ENCODE measurements at places on chromosomes 7 and 10.

- DNase-seq, result no peak
Measured at GRCh38 chr7:30572212-30572841, 22.4 kb upstream of the GARS1 start.

- DNase-seq, result no peak
Measured at GRCh38 chr10:95350830-95351228, 60.0 kb upstream of the PDLIM1 start.

DNA sequence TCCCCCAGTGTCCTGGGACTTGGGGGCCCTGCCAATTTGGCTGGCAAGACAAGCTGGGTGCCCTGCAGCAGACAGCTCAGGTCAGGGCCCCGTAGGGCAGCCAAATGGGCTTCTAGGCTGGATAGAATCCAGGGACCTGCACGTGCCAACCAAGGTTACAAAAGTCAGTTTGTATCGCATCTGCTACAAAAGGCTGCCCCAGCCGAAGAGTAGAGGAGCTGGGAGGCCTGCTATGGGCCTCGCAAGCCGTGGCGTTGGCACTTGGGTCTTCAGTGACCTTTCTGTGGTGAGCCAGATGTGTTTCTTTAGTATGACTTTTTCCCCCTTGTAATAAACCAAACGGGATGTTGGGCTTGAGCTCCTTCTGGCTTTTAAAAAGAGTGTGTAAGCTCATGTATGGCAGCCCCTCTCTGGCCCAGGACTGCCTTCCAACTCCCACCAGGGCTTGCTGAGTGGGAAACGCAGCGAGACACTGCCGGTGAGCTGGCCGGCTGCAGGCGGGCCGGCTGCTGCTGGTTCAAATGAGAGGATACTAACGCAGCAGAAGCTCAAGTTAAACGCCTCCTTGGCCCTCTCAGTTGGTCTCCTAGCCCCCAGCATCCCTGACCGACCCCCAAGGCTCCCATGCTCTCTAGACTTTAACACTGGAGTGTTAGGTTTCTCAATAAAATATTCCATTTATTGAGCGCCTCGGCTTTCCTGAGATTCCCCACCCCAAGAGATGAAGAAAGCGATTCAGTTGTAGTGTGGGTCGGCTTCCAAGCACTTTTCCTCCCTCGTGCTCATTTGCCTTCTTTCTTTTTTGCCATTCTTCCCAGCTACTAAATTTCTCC lies 3.1 kb upstream of the HOXA10 start:
- DNase-seq, result no peak

GRCh38 chr7:36820527-36821170 lies 96.4 kb upstream of the AOAH start:
- no peak for DNase-seq

GRCh38 chr7:88888684-88889083 lies 93.1 kb upstream of the TEX47 start:
- no peak for DNase-seq

GRCh38 chr10:19570120-19570519 lies 246.1 kb upstream of the PLXDC2 start:
- DNase-seq, result no peak

DNA sequence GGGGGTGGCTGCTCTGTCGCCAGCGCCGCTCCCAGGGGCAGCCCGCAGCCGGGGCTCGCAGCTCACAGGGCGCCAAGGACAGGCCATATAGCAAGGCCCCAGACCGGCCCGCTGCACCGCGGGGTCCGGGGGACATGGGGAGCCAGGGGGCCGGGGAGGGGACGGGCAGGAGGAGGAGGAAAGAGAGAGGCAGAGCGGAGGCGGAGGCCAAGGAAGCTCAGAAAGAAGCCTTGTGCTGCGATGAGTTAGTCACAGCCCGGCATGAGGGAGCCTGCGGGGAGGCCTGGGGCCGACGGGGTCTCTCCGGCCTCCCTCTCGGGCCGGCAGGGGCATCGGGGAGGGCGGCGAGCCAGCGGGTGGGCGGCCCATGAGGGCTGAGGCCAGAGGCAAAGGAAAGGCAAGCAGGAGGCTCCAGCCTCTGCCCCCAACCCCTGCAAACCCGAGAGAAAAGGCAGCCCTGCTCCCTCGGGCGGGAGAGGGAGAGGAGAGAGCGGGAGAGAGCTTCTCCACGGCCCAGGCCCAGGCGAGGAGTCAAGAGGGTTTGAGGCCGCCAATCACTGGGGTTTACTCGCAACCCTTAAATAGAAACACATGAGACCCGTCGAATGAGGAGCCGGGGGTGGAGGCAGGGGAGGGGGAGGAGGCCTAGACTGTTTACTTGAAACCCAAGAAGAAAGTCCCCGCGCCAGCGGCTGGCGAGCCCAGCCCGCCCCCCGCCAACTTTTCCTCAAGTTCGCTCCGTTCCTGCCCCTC lies 167.9 kb downstream of the NEURL1 start:
- no peak for DNase-seq

DNA sequence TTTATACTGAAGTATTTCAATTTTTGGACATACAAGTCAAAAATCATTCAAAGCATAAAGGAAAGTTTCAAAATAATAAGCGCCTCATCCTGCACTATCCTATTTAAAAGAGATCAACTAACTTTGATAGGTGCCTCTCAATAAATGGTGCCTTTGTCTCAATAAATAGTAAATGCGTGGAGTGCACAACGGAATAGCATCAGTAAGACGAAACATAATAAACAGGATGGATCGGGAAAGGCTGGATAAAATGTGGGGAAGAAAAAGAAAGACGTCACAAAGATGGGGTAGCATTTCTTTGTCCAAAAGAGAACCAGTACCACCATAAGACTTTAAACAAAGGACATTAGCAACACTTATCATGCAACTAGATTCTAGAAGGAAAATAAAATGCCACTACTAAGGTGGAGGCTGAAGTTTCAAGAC lies 571 bp upstream of the PRKAR2B start:
- no peak for DNase-seq

DNA sequence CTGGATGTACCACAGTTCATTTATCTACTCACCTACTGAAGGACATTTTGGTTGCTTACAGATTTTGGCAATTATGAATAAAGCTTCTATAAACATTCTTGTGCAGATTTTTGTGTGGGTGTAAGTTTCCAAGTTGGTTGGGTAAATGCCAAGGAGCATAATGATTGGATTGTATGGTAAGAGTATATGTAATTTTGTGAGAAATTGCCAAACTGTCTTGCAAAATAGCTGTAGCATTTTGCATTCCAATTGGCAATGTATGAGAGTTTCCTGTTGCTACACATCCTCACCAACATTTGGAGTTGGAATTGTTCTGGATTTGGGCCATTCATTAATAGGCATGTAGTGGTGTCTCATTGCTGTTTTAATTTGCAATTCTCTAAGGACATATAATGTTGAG lies 33.9 kb upstream of the HYAL4 start:
- DNase-seq, result no peak

DNA sequence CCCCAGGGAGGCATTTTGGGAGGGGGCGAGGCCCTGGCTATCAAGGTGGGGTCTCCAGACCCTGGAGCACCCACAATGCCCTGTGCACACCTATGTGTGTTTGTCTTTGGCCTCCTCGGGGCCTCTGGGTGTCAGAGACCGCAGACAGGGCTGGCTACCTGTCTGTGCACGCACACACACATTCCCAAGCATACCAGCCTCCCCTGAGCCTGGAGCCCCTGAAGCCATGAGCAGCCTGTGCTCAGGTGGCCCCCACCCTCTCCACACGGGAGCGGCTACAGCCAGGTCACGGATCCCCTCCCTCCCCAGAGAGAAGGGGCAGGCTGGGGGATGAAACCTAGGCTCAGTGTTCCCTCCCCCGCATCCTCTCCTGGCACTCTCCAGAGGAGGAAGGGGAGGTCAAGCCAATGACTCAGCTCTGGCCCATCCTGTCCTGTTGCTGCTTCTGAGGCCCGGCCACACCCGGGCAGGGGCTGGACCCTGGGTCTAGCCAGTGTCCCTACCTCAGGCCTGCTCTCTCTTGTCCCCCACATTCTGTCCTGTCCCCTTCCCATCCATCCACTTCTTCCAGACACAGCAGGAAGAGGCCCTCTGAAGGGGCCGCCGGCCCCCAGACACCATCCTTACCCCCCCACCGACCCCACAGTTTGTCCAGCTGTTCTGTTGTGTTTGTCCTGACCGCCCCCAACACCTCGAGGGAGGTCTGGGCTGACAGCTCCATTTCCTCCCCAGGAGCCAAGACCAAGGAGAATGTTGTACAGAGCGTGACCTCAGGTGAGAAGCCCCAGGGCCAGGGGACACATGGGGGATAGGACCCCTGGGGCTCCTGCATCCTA lies 720 bp downstream of the SNCG start:
- DNase-seq, result no peak

- no peak for DNase-seq
Measured at GRCh38 chr7:126979722-126980121, 273.0 kb downstream of the GRM8 start.

GRCh38 chr10:944034-944831 lies 12.7 kb upstream of the LARP4B start:
- DNase-seq, result peak; percentile 33

- no peak for DNase-seq
Measured at GRCh38 chr7:64775289-64775688, 18.9 kb upstream of the ZNF138 start.

DNA sequence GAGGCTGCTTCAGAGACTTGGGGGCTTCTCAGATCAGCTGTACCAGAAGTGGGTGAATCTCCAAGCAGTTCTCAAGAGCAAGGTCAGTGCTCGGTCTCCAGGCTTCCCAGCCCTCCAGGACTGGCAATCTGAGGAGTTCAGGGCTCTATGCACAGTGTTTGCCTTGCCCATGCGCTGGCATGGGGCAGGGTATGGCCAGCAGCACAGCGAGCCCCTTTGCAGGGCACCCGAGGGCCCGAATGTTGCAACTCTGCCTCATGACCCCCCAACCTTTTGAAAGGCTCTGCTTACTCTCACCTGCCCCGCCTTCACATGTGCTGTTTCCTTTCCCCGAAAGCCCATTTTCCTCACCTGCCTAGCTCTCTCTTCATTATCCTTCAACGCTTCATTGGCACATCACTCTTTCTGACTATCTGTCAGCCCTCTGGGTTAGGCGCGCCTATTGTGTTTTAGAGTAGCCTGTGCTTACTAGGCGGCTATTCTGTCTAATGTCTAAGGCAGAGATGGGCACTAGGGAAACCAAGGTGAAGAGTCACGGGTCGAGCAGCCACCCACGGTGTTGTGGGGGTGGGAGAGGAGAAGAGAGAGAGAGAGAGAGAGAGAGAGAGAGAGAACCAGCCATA lies 83.6 kb downstream of the WDFY4 start:
- no peak for DNase-seq

DNA sequence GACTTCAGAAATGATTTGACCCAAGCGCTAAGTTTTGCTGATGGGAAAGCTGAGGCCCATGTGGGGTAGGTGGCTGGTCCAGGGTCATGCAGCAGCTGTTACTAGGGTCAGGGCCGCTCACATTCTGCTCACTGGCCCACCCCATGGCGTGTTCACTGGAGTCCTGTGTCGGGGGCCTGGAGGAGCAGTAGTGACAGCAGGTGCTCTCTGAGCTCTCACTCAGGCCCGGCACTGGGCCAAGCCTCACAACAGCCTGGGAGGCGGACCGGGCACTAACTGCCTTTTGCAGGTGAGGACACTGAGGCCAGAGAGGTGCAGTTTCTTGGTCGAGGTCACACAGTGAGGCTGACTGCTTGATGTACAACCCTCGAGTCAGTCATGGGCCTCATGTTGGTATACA lies 82.7 kb downstream of the GLRX3 start:
- DNase-seq, result no peak

DNA sequence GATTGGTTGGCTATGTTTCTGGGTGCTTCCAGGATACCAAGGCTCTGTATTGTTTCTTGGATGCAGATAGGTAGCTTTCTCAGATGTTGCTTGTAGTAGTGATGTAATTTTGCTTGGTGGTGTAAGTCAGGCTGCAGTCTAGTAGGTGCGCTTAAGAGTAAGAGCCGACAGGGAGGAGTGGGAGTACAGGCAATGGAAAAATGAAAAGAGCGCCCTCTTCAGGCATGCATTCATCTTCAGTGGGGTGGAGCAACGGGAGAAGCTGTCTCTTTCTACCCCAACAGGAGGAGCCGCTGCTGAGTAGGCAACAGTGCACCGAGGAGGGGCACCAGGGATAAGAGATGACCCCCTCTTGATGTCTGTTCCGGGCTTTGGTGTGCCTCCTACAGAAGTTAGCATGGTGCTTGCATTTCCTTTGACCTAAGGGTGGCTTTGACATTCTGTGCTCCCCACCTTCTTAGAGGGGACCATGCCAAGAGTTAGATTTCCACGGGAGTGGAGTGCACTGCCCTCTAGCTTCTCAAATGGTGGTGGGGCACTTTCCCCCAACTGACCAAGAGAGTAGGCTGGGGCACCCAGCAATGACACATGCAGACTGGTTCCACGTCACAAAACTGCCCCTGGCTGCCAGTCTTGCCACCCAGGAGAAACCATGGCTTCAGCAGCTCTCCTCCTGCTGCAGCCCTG lies 56.1 kb downstream of the ZNF783 start:
- DNase-seq, result no peak

DNA sequence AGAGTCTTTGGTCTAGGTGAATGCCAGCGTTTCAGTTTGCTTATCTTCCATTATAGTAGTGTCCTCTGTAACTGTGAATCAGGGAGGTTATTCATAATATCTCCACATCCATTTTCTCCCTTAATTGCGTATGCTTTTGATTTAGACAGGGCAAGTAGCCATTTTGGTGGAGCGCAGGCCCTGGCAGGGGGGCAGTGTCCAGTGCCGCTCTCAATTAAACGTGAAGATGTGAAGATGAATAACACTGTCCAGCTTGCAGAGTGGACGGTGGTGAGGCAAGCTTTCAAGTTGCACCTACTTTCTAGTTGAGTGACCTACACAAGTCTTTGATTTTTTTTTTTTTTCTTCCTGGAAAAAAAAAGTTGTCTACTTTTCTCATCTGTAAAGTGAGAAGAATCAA lies 4.5 kb downstream of the TSPAN14 start:
- DNase-seq, result no peak

DNA sequence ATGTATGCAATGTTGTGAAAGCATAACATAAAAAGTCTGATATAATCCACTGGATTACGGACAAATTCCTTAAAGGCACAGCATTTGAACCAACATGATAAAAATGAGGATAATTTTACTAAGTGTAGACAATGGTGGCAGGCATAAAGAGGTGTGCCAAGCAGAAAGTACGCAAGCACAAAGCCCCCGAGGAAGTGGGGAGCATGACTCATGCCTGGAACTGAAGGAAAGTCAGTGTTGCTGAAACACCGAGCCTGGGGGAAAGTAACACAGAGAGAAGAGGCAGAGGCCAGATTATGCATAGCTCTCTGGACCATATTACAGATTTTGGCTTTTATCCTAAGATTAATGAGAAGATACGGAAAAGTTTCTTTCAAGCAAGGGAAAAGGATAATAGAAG lies 490.0 kb upstream of the PHF14 start:
- DNase-seq, result no peak

DNA sequence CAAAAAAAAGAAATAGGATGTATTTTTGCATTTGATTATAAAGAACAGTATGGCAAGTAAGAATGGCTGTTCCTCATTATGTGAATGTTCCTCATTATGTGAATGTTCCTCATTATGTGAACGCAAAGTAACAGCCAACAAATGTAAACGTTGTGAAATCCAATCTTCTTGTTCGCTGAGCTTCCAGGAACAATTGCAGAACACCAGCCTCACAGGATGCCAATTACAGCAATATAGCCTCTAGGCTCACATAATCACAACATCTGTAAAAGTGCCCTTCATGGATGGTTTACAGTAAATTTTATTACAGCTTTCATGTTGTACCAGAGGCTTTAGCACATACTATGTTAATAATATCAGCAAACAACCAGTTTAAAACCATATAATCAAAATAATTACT lies 71.6 kb downstream of the THSD7A start:
- DNase-seq, result no peak

GRCh38 chr7:4849390-4849789 lies 12.4 kb downstream of the PAPOLB start:
- no peak for DNase-seq

GRCh38 chr7:101768280-101768679 lies 49.1 kb upstream of the CUX1 start:
- DNase-seq, result no peak

GRCh38 chr7:117750612-117751563 lies 122.4 kb downstream of the CTTNBP2 start:
- no peak for DNase-seq
